WERI-Rb-1 (cell line): ENCODE measurements at places on chromosomes 6 and 20.

- DNase-seq = no peak
These were observed 158.3 kb downstream of the HDGFL1 start for GRCh38 chr6:22727710-22728109.

DNA sequence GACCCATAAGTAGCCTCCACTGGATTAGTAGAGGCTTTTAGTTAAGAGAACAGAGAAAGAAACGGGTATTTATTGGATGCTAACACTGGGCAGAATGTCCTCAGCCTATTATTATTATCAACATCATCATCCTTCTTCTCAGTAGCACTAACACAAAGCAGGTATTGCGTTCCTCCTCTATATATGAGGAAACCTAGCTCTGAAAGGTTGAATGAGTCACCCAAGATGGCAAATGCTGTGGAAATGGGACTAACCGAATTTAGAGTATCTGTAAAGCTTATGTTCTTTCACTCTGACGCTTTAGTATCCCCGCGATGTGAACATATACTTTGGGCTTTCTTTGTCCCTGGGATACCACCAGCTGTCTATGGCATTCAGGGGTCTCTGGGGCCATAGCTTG is 77.0 kb downstream of the ADTRP start:
- no peak for DNase-seq

DNA sequence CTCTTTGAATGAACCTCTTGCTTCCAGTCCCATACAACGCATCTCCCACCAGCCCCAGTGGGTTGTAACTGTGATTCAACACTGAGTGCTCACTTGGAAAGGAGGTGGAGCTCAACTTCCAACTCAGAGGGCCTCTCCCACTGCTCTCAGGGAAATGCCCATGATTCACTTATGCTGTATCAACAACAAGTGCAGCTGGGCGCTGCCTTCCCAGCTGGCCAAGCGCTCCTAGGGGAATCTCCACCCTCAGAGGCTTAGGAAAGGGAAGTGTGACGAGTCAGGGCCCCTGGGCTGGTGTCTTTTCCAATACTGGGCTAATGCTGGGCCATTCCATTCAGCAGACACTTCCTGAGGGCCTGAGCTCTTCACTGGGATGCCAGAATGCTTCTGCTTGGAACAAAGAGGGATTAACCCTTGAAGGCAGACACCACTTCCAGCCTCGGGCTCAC is 8.1 kb upstream of the OCSTAMP start:
- DNase-seq = peak; percentile 42

DNA sequence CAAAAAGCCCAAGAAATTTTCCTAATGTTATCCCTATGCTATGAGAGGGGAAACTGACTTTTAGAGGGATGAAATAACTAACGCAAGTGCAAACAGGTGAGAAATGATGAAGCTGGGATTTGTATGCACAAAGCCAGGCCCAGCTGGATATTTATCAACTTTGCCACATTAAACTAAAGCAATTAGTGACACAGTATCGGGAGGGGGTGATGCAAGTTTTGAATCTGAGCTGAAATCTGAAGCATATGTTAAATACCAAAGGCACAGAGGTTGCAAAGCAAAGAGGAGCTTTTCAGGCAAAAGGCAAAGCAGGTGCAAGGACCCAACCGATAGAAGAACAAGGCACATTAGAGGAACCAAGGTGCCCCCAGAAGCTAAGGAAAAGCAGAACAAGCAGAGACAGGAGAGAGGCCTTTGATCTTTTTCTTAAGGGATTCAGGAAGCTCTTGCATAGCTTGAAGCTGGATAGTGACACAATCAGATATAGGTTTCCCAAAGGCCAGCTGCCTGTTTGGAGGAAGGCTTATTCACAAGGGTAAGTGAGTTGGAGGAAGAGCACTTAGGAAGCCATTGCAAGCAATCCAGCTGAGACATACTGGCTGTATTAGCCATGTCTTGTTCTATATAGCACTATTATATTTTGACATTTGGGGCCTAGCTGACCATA is 207.5 kb downstream of the HIVEP2 start:
- no peak for DNase-seq

GRCh38 chr6:157292202-157292601 is 31.1 kb downstream of the TMEM242 start:
- DNase-seq = no peak
